ENCODE measurements at places on chromosomes 3 and 15.

GRCh38 chr3:180073561-180073960 is 36.8 kb upstream of the PEX5L start:
- no peak for DNase-seq

DNA sequence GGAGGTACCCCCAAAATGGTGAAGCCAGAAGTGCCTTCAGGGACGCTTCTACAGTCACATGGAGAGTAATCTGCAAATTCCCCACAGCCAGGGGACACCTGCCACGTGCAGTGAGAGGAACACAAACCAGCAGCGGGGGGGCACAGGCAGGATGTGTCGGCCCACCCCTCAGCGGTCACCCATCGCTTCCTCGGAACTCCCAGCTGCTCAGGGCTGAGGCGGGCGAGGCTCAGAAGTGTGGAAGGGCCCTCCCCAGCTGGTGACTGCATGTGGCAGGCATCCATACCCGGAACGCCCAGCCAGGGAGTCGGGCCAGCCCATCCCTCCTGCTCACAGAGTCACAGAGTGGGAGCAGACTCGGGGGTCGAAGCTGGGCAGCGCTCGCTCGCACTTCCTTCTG is 63.7 kb downstream of the SLC12A8 start:
- no peak for DNase-seq

DNA sequence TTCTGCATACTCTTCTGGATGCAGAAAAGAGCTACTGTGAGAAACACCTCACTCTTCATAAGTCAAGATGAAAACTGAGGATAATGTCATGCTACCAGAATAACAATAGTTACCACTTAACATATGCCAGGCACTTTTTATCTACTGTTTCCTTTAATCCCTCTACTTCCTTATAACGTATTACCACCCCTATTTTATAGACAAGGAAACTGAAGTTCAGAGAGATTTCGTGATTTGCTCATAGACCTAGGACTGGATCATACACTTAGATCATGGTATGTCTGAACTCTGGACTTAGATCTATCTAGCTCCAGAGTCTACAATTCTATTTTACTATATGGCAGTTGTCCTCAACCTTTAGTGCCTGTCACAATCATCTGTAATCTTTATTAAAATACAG is 155.7 kb upstream of the TSPAN3 start:
- no peak for DNase-seq

GRCh38 chr3:173708191-173708590 is 310.6 kb downstream of the NLGN1 start:
- DNase-seq = no peak

DNA sequence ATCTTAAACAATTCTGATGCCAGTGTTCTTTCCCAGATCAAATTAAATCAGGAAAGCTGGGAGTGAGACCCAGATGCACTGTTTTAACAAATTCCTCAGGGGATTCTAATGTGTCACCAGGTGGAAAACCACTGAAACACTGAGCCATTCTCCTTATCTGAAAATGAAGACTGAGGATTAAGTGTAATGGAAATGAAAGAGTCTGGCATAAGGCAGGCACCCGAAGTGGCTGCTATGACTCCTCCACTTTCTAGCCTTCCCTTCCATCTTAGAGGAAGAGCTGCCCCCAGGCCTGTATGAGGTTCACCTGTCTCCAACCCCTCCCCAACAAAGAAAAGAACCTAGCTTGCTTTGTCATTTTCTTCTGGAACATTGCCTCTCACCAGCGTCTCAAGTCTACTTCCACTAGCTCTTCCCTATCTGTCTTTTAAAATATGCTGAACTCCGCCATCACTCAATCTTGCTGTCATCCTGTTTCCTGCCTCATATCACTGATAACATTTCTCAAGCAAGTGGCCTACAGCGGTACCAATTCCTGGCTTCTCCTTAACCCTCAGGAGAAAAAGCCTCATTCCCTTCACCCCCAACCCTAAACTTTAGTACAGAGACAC is 13.7 kb upstream of the ABHD2 start:
- DNase-seq = peak; percentile 45

GRCh38 chr15:45095661-45096060 is 18.3 kb downstream of the DUOX2 start:
- no peak for DNase-seq

DNA sequence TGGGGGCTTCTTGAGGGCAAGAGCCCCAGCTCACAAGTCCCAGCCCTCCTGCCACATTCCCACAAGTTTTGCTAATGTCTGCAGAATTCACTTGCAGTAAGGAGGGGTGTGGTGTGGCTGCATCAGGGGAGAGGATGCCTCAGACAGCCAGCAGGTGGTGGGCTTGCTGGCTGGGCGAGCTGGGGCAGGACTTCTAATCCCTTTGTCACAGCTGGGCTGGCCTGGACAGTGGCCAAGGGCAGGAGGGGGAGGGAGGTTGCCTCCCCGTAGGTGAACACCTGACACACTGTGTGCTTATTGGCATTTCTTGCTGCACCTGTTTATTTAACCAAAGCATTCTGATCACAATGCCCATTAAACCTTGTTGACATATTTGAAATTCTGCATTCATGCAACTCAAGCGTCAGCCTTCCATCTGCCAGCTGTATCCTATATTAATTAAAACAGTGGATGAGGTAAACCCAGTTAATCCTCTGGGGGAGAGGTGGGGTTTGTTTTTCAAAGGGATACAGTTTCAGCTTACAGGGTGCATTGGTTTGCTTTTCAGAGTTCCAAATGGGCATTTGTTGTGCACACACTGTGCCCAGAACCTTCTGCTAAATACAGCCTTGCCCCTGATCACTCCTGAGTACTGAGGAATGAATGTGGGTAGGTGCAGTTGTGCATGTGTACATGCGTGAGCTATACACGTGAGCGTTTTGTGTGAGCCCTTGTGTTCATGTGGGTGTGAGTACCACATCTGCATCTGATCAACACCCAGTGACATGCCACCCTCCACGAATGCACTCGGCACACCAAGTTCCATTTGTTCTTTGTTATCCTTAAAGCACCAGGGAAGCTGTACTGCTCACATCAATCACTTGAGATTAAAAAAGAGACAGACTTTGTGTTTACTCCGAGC is 268.7 kb downstream of the XXYLT1 start:
- peak; percentile 60 for DNase-seq

DNA sequence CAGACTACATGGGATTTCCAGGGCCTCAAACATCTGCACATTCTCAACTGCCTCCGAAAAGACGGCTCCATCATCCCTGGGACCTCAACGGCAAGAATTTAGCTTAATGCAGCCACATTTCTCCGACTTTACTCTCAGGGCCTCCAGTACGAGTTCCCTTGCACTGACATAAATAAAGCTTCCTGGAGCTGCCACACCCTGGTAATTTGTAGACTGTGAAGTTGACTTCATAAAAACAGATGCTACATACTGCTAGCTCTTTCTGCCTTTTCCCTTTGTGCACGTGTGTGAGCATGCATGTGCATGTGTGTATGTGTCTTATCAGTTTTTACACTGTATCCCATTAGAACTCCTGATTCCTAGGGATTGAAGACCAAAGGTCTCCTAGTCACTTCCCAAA is 122.7 kb downstream of the NTRK3 start:
- DNase-seq = no peak

DNA sequence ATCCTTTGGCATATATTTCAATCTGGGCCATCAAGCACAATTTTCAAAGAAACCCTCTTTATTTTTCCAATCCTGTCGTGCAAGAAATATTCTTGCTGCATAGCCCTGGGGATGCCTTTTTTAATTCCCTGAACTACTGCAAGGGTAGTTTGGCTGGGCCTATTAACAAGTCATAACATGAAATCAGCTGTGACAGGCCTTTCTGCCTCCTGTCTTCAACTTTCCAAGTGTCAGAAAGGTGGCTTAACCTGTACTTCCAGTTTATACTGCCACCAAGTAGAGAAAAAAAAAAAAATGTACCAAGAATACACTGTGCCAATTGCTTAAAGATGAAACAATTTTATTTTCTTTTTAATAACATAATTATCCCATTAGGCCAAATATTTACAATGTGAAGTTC is 32.4 kb upstream of the SPPL2A start:
- DNase-seq = no peak

DNA sequence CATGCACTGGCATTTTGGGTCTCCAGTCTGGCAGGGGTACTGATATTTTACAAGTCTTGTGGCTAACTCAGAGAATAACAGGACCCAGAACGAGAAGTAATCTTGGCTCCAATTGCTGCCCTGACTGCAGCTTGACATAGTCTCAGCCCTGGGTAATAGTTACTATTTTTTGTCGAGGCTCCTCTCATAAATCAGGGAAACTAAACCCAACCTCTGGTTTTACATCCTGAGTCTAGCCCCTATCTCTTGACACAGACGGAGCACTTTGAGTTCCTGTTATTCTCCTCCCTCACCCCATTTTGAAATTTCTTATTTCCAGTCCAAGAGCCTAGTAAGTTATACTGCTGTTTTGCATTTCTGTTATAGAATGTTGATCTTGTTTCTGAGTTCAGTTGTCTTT is 276.1 kb upstream of the GOLIM4 start:
- no peak for DNase-seq

GRCh38 chr15:27273506-27273905 is 302.5 kb downstream of the GABRG3 start:
- DNase-seq = no peak

DNA sequence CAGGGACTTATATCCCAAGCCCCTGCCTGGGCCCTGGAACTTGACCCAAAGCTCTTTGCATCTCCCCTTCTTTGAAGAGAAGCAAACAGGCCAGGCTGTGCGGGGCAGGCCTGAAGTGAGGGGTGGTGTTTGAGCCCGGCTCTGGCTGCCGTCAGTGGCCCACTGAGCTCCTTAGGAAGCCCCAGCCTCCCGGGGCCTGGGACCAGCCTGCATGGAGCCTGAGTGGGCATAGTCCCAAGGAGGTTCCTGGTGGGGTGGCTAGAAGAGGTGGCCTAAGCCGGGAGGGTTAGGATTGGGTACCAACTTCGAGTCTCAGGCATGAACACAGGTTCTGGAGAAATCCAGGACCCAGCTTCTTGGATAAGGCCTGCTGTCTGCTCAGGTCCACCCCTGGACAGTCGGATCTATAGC is 6.4 kb downstream of the TMIE start:
- no peak for DNase-seq

DNA sequence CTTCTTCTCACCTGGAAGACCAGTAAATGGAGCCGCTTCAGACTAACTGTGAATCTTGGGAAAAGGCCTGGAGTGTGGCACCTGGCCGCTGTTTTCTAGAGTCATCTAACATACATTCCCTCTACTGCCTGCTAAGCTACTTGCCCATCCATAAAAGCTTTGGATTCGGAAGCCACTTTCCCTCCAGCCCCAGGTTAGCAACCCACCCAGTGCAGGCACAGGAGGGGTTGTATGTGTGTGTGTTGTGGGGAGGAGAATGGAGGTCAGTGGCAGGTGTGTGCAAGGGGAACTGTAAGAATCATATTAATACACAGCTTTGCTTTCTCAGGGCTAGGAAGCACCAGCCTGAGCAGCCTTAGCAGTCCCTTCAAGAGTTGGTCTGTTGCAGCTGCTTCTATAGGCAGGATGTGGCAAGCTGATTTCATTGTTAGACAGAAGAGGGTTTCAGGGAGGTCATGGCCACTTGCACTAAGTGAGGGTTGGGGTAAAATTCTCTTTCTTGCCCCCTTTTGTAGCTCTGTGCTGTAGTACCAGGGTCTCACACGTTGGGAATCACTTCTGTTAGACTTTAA is 8.9 kb downstream of the NSUN3 start:
- DNase-seq = no peak

DNA sequence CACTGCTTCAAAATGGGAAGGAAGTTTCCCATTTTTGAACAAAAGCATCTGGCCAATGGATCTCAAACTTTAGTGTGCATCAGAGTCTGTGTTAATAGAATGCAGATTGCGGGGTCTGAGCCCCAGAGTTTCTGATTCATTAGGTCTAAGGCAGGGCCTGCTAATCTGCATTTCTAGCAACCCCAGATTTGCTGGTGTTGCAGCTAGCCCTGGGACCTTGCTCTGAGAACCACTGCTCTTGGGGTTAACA is 30.7 kb upstream of the USP3 start:
- no peak for DNase-seq

GRCh38 chr3:102089904-102090720 is 240.8 kb downstream of the NFKBIZ start:
- no peak for DNase-seq

GRCh38 chr15:91304786-91305185 is 204.7 kb downstream of the SV2B start:
- DNase-seq = no peak

- DNase-seq = no peak
Observed at GRCh38 chr3:183968666-183969245, 48.9 kb downstream of the ABCC5 start.

DNA sequence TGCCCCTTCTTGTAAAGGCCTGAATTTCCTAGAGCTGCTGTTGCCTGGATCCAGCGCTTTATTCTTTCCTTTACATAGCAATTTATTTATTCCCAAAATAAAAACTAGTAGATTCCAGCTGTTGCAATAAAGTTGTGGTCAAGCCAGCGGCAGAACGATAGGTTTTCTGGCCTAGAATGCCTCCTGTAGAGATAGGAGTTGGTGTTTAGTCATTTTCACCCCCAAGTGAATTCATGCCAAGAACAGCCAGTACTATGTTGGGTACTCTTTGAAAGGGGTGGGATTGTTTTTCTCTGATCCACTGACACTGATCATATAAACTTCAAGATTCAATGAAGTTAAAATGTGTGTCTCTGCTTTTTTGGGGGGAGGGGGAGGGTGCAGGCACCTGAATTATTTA is 69.7 kb downstream of the KLHL25 start:
- no peak for DNase-seq

DNA sequence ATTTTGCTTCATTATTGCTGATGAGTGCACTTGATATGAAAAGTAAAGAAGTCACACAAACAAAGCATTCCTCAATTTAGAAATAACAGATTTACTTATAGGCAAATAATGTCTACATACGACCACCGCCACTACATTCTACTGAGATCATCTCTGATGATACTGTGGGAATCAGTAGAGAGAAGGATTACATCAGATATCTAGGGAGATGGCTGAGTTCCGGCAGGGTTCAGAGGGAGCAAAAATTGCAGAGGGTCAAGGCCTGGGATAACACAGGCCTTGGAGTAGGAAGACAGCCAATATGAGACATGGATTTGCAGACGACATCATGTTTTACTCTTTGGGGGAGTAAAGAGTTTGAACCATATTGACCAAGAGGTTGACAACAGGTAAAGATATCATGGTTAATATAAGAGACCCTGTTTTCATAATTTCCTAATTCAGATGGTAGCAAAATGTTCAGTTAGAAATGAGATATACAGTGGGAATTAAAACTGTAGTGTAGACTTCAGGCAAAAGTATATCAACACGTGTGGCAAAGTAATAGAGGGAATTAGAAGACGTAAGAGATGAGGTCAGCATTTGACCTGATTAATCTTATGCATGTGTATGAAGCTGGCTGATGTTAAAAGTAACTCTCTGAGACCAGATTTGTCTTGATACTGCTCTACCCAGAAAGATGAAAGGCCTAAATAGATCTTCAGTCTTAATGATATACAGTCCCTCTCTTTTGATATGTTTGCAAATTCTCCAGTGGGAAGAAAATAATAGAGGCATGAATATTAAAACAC is 15.6 kb downstream of the LSAMP start:
- no peak for DNase-seq

Data from GF-D8 (cell line).